ENCODE measurements at places on chromosomes 7 and 10.

GRCh38 chr7:134289423-134289822 lies 27.3 kb downstream of the SLC35B4 start:
- no peak for DNase-seq

GRCh38 chr10:88017781-88018180 lies 154.4 kb downstream of the PTEN start:
- DNase-seq, result no peak

DNA sequence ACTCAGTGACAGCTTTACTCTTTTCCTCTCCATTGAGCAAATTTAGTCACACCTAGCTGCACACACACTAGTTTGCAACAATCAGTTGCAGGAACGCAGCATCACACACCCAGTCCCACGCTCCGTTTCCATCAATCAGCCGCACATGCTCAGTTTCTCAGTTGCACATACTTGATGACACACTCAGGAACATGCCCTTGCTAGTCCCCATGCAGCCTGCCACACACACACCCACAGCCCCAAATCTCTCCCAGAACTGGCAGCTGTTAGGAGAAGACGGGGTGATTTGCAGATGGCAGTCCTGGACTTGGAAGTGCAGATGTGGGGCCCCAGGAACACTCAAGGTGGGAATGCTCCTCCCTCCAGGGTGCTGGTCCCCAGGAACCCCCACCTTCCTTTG lies 7.7 kb downstream of the LBX1 start:
- no peak for DNase-seq

DNA sequence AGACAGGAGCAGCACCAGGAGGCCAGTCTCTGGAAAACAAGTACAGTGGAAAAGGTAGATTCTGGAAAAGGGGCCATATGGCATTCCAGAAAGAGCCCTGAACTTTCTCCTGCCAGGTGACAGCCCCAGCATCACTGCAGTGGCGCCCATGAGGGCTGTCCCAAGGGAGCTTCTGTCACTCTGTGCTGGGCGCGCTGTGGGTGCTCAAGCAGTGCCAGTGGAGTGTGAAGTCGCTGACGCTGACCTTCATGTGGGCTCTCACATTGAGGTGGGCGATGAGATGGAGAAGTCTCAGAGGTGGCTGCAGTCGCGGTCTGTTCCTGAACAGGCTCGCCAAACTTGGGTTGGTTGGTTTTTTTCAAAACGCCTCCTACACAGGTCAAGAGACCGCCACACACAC lies 38.2 kb downstream of the FKBP6 start:
- DNase-seq, result no peak

DNA sequence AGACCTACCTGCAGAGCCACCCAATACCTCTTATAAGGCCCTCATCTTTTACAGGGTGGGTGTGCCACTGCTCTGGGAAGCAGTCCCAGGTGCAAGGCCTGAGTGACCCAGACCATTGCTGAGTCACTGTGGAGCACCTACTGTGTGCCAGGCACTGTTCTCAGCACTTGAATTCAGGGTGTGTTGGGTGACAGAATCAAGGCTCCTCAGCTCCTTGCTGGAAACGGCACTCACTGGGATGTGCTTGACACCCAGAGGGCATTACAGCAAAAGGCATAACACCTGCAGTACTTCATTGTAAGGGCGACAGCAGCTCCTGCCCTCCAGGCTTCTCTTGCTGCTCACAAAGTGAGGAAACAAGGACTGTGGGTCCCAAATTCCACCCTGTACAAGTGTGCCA lies 7.1 kb downstream of the CAMK2B start:
- DNase-seq, result no peak
